Tracheal epithelial cell (primary cell): ENCODE measurements at places on chromosomes 2 and 18. TPM values are rescaled to one million over a fixed set of nuclear protein-coding genes. Genes with fewer than 3 reads are reported as not detected.

EFEMP1 gene
- total RNA-seq = 116 and 188 TPM in 2 replicates

FARP2 gene
- 29.6 and 35.9 TPM in 2 replicates for total RNA-seq

PSMA8 gene
- total RNA-seq = not detected in 2 replicates

ANKRD53 gene
- under 0.01 TPM in 1 of 2 replicates, not detected in the other for total RNA-seq

C2orf80 gene
- not detected in 2 replicates for total RNA-seq

LYPD6 gene
- 0.43 and 1.7 TPM in 2 replicates for total RNA-seq

COL3A1 gene
- 0.43 and 2.7 TPM in 2 replicates for total RNA-seq
